ENCODE measurements at places on chromosomes 6 and 20.

DNA sequence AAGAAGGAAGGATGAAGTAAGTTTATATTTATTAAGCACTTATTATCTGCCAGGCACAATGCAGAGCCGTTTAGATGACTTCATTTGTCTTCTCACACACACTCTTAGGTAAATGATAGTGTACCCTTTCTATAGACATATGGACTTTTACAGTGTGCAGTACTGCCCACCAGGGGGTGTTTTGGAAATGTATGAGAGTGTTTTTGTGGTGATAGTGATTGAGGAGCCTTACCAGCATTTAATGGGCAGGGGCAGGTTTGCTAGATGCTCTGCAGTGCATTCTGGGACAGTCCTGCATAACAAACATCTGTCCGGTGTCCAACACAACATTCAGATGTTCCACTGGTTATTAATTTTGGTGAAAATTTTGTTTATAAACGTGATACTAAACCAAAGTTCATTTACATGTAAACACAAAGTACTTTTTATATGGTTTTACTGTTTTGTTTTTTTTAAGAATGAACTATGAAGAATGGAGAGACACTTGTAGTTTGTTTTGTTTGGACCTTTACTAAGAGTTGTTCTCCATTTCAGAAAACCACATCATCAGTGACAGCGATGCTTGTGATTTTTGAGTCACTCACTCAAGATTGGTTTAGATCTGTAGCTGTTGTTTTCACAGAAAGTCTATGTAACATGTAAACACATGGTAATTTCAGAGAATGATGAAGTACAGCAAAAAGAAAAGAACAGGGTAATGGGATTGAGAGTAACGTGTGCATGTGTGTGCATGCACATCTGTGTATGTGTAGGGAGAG is 19.9 kb downstream of the KCNS1 start:
- DNase-seq = no peak

- DNase-seq = no peak
Measured at GRCh38 chr6:116405652-116406356, 35.1 kb downstream of the DSE start.

- no peak for DNase-seq
Measured at GRCh38 chr6:80094017-80094416, 12.5 kb upstream of the BCKDHB start.

GRCh38 chr6:140318408-140318807 is 944.0 kb upstream of the CITED2 start:
- no peak for DNase-seq

GRCh38 chr6:43834528-43835155 is 64.6 kb downstream of the VEGFA start:
- no peak for DNase-seq

GRCh38 chr6:52216932-52217575 is 27.2 kb downstream of the IL17F start:
- DNase-seq = no peak

DNA sequence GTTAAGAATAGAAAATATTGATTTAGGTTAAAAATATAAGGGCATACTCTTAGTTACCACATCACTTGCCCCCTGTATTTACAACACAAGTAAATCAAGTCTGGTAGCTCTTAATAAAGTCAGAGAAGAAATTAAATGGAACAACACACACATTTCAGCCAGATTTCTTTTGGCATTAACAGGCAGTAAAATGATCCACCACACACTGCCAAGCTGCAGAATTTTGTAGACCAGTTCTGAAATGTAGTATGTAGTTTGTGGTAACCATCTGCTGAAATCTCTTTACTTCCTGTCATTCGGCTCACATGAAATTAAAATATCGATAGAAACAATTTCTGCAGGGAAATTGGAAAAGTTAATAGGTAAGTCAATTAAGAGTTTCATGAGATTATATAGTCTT is 326.8 kb downstream of the KHDRBS2 start:
- DNase-seq = no peak

GRCh38 chr6:82333781-82334180 is 29.8 kb upstream of the TPBG start:
- no peak for DNase-seq

- no peak for DNase-seq
Measured at GRCh38 chr6:14730654-14731053, 515.2 kb upstream of the JARID2 start.

GRCh38 chr6:47698342-47698787 is at the start of gene ADGRF4:
TSS of gene ADGRF4 (plus strand) at chr6:47698580. CDS start at chr6:47707246, 8,666 bp downstream.
- DNase-seq = no peak

DNA sequence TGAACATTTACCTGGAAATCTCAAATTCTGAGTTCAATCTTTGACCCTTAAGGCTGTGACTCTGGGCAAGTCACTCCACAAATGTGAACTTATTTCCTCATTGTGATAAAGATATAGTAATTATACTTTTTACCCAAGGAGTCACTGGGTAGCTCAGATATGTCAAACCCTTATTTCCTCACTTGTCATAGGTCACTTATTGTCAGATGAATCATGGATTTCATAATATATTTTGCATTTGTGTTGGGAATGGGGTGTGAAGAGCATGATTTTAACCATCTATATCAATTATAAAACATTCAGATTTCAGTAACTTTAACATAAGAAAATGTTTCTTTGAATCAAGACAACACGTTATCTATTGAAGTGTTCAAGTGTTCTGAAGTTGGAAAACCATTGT is 3.7 kb upstream of the CARMIL1 start:
- DNase-seq = no peak

- DNase-seq = no peak
Measured at GRCh38 chr6:452301-453067, 60.9 kb downstream of the IRF4 start.

- no peak for DNase-seq
Measured at GRCh38 chr6:55088902-55089301, 85.4 kb upstream of the HCRTR2 start.

DNA sequence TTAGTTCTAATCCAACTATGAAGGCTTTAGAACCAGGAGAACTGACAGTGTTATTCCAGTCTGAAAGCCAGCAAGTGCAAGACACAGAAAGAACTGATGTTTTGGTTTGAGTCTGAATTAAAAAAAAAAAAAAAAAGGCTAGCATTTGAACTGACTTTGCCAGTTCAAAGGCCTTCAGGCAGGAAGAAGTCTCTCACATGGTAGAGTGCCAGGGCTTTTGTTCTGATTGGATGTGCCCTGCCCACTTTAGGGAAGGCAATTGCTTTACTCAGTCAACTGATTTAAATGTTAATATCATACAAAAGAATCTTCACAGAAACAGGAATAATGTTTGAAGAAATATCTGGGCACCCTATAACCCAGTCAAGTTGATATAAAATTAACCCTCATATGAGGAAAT is 212.2 kb downstream of the HIVEP2 start:
- DNase-seq = no peak

GRCh38 chr6:148349466-148349865 is 6.8 kb downstream of the SASH1 start:
- DNase-seq = no peak

Data from stimulated activated CD4-positive, alpha-beta T cell treated with anti-CD3 and anti-CD28 coated beads, Interleukin-15, amount 100 ng/mL, for 1 hour (primary cell).